Heart right ventricle (tissue), 16 donors: ENCODE measurements at places on chromosomes 5 and 9. TPM values are rescaled to one million over a fixed set of nuclear protein-coding genes. Genes with fewer than 3 reads are reported as not detected.

- no peak for DNase-seq
Observed at GRCh38 chr9:90939351-90939750, 137.7 kb downstream of the SYK start.

DNA sequence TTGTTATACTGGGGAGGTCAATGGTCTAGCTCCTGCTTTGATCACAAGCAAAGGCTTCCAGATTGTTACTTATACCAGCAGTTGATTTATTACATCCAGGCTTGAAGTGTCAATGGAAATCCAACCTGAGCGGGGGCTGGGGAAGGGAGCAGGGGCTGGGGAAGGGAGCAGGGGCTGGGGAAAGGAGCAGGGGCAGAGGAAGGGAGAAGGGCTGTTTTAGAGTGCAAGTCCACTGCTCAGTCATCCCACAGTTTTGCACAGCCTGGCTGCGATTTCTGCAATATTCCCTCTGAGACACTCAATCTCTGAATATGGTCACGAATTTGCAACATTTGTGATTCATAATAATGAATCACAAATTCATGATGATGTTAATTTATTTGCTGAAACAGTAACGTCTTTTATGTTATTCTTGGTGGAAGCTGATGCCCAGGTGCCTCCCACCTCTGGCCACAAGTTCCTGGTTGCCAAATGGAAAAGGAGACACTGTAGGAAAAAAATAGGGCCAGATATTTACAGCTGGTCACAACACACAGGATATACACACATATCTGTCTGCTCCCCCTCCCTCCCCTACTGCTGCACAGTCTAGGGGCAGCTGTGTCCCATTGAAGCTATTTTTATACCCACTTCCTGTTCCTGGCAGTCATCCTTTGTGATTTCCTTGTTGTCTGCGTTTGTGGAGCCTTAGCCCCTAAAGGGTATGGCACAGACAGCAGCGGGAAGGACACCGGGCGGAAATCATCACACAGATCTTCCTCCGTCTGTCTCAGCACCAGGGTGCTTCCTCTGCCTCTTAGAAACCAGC, 325.1 kb downstream of the GADD45G start:
- no peak for DNase-seq

GRCh38 chr5:83172655-83173054, 95.3 kb downstream of the XRCC4 start:
- no peak for DNase-seq

DNA sequence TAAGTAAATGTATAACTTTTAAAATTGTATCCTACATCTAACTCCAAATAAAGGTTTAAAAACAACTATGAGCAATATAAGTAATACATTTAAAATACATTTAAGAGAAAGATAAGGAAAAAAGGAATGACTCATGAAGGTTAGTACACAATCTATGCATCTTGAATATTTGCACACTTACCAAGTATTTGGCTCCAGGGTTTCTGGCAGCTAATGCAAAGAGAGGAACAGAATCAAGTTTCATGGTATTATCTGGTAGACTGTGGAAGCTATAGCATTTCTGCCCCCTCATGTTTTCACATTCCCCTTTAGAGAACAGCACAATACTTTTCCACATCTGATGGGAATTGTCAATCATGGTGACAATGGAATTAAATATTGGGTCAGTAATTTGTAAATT, 132.1 kb downstream of the COX7C start:
- no peak for DNase-seq

GRCh38 chr9:115043632-115044031, 74.3 kb downstream of the TNC start:
- DNase-seq = no peak

GRCh38 chr9:549455-549997, 292.0 kb upstream of the DMRT1 start:
- DNase-seq = no peak

Gene FAM78A
- 29.5 TPM for total RNA-seq

Gene FCN2
- total RNA-seq = not detected

Gene OBP2B
- total RNA-seq = 0.75 TPM
